Stomach (tissue), 19 donors: ENCODE measurements at places on chromosomes 12 and 14.
A peak's percentile ranks its signal among the peaks of the same experiment; 100 is the strongest.

GRCh38 chr12:106106892-106107291 is 31.9 kb downstream of the NUAK1 start:
- peaks cover 5% of the 10 kb centered on the region for H3K36me3 ChIP-seq
- no peak for DNase-seq
- peaks cover 25% of the 10 kb centered on the region for H3K4me1 ChIP-seq
- no peaks in the 10 kb centered on the region for H3K27me3 ChIP-seq

- DNase-seq: peak; percentile 96
- H3K4me3 ChIP-seq: no peak overlapping the region
- H3K36me3 ChIP-seq: peaks cover 2% of the 10 kb centered on the region
- H3K27me3 ChIP-seq: no peaks in the 10 kb centered on the region
- peaks cover 54% of the 10 kb centered on the region for H3K4me1 ChIP-seq
- peak overlapping the region; percentile 96 for H3K27ac ChIP-seq
Observed at GRCh38 chr14:104687601-104688504, 1.6 kb upstream of the INF2 start.

- no peaks in the 10 kb centered on the region for H3K4me1 ChIP-seq
- H3K27me3 ChIP-seq: no peaks in the 10 kb centered on the region
- H3K36me3 ChIP-seq: no peaks in the 10 kb centered on the region
Observed at GRCh38 chr14:75411214-75411540, 16.6 kb upstream of the JDP2 start.

- peak overlapping the region; percentile 41 for H3K27ac ChIP-seq
- H3K4me3 ChIP-seq: peak overlapping the region; percentile 36
- H3K4me1 ChIP-seq: peaks cover 14% of the 10 kb centered on the region
Observed at GRCh38 chr12:124786061-124786964, 77.4 kb downstream of the SCARB1 start.
